ENCODE measurements at places on chromosomes 13 and 19. TPM values are rescaled to one million over a fixed set of nuclear protein-coding genes. Genes with fewer than 3 reads are reported as not detected.

TEAD2 gene
- 36.4 TPM for total RNA-seq

SERP2 gene
- 2.8 TPM for total RNA-seq

KIR2DL3 gene
- total RNA-seq: not detected

DNA sequence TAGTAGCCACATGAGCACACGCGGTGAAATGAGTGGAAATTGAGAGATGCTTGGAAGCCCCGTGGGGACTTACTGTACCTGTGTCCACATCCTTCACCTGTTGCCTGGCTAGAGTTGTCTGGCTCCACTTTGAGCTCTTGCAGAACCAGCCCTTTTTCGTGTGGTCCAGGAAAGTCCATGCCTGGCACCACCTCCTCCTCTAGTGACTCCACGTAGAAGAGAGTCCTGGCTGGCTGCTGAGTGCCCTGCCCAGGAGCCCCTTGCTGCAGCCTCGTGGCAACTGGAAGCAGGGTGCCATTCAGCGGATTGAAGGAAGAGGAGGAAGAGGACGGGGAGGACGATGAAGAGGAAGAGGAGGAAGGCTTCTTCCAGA lies 515 bp upstream of the ATXN8OS start:
- no peak for DNase-seq

- no peak for DNase-seq
Measured at GRCh38 chr13:101730420-101731000, 278.0 kb downstream of the ITGBL1 start.

GRCh38 chr19:28019371-28019770 lies 1193.6 kb downstream of the UQCRFS1 start:
- no peak for DNase-seq

DNA sequence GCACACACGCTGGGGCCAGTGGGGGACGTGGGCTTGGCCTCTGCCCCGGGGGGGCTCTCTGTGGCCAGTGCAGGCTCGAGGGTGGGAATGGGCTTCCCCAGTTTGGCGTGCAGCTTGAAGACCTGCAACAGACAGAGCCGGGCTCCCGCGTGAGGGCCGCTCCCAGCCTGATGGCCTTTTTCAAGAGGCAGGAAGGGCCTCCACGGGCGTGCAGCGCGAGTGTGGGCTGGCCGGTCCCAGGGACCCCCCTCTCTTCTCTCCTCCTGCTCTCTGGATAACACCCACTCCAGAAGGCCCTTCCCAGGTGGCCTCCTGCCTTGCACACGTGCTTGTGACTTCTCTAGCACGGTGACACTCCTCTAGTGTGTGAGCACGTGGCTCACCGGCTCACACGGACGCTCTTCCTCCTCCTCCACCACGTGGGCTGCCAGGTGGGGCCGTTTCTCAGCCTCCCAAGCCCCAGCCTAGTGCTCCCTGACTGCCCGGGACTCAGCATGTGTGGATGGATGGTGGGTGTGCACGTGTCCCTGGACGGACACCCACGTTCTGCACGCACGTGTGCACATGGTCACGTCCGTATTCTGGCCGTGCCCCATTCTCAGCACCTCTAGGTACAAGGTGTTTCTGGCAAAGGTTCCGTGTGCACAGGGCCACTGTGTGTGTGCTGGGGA lies 39.2 kb upstream of the MATK start:
- no peak for DNase-seq

DNA sequence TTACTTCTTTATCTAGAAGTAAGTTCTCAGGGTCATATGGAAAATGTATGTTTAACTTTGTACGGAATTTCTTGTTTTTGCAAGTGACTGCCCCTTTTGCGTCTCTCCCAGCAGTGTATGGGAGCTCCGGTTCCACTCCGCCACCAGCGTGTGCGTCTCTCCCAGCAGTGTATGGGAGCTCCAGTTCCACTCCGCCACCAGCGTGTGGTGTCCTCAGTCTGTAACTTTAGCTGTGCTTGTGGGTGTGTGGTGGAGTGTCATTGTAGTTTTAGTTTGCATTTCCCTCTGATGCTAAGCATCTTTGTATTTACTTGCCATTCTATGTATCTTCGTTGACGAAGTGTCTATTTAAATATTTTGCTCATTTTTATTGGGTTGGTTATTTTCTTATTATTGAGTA lies 2.4 kb downstream of the CUL4A start:
- no peak for DNase-seq

DNA sequence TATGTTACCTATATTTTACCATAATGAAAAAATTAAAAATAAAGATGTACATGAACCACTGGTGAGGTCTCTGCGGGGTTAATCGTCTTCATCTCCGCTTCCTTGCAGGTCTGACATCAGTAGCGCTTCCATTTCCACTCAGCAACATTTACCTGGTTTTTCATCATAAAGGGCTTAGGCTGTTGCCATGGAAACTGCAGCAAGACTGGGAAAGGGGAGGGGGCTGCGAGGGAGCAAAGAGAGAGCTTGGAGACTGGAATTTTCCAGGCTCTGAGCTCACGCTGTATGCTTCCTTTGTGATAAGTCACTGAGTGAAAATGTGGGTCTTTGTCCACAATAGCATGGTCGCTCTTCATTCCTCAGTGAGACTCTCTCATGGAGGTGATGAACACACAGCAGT lies 136.6 kb upstream of the USP29 start:
- no peak for DNase-seq

All from upper lobe of right lung (tissue), 1 donor.